ENCODE measurements at places on chromosomes 13 and 19.

DNA sequence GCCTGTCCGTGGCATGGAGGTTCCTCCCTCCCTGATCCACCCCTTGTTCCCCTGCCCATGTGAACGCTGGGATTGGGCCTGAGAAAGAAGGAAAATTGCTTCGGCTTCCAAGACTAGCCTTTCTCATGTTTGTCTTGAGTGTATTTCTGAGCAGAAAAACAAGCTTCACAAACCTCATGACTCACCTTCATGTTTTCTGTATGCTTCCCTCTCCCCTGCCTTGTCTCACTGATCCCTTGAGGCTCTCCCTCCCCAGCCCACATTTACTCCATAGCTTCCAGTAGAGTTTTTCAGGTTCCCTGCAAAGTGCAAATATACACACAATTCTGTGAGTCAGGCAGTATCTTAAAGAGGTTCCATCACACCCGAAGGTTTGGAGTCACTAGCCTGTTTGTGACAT lies 572.4 kb downstream of the UQCRFS1 start:
- no peak for DNase-seq

- DNase-seq: no peak
These were observed 52.8 kb upstream of the ZNF536 start for GRCh38 chr19:30319411-30319810.

DNA sequence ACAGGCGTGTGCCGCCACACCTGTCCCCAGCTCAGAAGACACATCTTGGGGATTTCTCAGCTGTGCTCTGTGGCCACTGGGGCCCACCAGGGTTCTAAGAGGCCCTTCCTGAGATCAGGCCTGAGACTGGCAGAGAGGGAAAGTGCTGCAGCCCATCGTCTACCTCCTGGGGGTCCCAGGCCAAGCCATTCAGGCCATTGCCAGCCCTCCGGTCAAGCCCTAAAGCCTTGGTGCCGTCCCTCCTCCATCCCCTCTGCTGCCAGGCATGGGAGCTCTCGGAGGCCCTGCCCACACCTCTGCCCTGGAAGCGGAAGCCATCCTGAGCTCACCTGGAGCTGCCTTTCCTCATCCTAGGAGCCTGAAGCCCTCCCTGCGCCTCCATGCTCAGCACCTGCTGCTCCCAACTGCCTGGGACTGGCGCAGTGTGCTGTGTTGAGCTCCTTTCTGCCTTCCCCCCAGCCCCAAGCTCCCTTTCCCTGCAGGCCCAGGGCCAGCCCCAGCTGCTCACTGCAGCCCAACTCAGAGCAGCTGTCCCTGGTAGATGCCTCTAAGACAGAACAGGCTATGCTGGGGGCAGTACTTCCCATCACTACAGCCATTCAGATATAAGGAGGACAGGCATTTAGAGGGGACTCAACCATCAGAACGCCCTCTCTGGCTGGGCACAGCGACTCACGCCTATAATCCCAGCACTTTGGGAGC lies 2.9 kb downstream of the SLC7A9 start:
- peak; percentile 33 for DNase-seq

DNA sequence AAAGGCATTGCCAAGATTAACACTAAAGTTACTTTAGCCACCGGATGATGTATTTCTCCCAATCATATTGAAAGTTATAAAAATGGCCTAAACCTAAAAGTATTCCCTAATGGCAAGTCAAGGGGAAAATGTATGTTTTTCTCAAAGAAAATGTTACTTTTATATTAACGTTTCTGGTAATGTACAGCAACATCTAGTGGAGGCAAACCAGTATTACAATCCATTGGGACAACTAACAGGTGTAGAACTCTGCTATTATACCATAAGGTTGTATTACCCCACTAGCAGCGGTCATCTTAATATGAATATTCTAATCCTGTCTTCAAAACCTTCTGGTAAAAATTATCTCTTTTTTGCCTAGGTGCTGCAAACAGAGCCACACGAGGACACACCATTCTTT lies 69.2 kb downstream of the ZNF100 start:
- DNase-seq: no peak

- no peak for DNase-seq
These were observed 328.6 kb downstream of the FGF14 start for GRCh38 chr13:102073251-102073650.

GRCh38 chr19:32219392-32219791 lies 126.0 kb upstream of the ZNF507 start:
- no peak for DNase-seq

DNA sequence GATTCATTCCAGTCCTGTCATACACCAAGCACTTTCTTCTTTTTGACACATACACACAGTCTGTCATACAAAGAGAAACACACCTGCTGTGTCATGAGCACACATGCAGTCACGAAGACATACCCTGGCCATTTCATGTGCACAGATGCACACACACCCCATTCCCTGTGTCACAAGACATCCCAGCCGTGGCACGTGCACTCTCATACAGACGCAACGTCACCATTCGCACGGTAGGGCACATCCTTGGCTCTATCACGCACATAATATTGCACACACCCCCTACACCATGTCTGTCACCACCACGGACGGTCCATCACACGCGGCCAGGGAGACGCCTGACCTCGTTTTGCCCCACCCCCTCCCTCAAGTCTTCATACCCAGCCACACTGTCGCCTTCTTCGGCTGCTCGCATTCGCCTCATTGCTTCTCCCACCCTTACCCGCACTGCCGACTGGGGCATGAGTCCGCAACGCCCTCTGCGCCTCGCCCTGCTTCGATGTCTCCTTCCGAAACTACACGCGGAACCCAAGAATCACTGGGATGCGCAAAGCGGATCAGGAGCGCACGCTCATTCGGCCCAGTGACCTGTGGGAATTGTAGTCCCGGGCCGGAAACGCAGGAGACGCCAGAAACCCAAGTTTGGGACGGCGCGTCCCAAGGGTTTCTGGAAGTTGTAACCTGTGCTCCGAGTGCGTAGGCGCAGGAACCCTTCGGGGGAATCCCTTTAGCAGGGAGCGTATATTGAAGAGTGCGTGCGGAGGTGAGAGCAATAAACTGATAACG lies 6.8 kb upstream of the ZNF283 start:
- no peak for DNase-seq

GRCh38 chr19:6718111-6718740 lies 2.2 kb downstream of the C3 start:
- DNase-seq: no peak

- no peak for DNase-seq
These were observed 160.1 kb downstream of the TEX29 start for GRCh38 chr13:111480503-111480902.

GRCh38 chr13:45361596-45362206 lies 20.7 kb upstream of the TPT1 start:
- DNase-seq: no peak

GRCh38 chr13:49938314-49938713 lies 2.2 kb upstream of the SPRYD7 start:
- DNase-seq: no peak

GRCh38 chr19:31214997-31215396 lies 134.2 kb downstream of the TSHZ3 start:
- no peak for DNase-seq

DNA sequence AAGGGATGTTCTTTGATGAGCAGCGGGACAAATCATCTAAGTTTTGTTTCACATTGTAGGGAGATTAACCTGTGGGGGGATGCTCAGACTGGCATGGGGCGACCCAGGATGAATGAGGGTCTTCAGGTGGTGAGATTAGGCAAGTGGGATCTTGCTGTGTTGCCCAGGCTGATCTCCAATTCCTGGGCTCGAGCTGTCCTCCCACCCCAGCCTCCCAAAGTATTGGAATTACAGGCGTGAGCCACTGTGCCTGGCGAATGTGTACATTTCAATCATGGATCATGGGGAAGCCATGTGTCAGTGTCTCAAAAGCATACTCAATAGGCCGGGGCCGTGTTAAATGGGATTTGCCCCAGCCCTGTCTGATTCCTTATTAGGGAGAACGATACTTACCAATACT lies 8.1 kb downstream of the SLC25A42 start:
- DNase-seq: no peak

- DNase-seq: no peak
These were observed 184.7 kb downstream of the PCCA start for GRCh38 chr13:100273552-100273951.

- no peak for DNase-seq
These were observed 739.4 kb upstream of the GPC6 start for GRCh38 chr13:92487238-92487637.

- DNase-seq: no peak
These were observed 37.1 kb downstream of the ESD start for GRCh38 chr13:46759846-46760245.

- no peak for DNase-seq
These were observed 462.5 kb downstream of the KLF5 start for GRCh38 chr13:73521290-73521624.

DNA sequence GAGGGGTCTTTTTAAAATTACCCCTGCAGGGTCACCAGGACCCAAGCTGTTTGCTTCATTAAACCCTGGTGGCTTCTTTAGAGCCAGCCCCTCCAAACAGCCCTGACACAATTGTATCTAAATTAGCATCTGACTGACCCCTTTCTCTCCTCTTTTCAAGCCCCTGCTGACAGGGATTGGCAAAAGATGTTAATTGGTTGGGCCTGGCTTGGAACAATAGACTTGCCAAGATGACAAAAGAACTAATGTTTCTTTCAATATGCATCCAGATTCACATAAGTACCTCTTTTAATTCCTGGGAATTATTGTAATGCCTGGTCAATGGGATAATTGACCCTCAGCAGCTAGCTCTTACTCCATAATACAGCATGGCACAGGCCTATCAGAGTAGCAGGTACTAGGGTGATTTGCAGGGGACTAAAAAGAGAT lies 140.8 kb downstream of the SHISA2 start:
- no peak for DNase-seq

- DNase-seq: no peak
These were observed 3.1 kb upstream of the DACH1 start for GRCh38 chr13:71870100-71870499.

- no peak for DNase-seq
These were observed 1476.7 kb downstream of the UQCRFS1 start for GRCh38 chr19:27736225-27736624.

GRCh38 chr13:92802776-92803175 lies 423.8 kb upstream of the GPC6 start:
- no peak for DNase-seq

DNA sequence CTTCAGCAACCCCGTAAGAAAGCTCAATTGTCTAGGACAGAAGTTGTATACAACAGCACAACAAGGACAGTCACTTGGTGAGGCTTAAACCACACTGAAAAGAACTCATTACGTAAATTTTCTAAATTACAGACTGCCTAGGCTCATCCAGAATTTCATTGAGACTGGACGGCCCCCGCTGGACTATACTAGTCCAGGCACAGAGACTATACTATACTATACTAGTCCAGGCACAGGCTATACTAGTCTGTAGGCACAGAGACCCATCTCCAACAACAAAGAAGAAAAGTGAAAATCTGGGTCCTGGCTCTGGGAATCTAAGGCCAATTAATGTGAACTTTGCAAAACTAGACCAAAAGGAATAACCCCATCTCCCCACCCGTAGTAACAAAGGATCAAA lies 700 bp downstream of the ZNF816 start:
- DNase-seq: no peak

- DNase-seq: no peak
These were observed 47.9 kb upstream of the MYCBP2 start for GRCh38 chr13:77374786-77375185.

GRCh38 chr13:33611121-33611805 lies 206.7 kb upstream of the RFC3 start:
- no peak for DNase-seq

DNA sequence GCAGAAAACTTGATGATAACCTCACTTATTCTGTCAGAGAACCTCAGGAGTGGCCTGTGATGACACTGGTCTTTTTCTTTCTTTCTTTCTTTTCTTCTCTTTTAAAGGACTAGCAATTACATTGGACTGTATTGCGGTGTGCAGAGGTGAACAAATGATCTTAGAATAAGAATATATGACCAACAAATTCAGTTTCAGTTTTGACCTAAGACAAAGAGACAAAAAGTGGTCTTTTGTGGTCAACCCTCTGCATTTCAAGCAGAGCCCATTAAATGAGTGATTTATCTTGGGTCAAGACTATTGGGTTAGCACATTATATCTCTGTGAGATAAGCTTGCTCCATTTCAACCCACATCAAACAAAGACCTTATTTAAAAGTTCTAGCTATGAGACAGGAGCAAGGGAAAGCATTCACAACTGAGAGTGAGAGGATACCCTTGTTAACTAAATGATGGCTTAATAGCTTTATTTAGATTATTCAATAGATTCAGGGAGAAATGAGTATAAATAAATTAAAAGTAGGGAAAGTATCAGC lies 644.4 kb downstream of the PCDH9 start:
- DNase-seq: no peak

- DNase-seq: no peak
These were observed 982.6 kb upstream of the ATXN8OS start for GRCh38 chr13:69124996-69125395.

DNA sequence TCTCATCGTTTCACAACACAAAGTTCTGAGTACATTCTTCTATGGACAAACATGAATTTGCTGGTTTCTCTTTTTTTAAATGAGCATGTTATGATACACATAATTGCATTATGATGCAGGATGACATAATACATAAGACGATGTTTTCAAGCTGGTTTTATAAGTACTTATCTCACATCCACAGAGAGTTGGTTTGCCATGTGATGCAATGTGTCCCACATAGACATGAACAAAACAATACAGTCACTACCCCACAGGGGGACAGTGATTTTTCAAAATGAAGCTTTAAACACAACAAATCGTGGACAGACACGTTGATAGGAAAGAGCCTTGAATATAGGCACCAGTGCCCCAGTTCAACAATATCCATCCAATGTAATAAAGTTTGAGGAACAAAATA lies 447.1 kb downstream of the KLF12 start:
- no peak for DNase-seq

DNA sequence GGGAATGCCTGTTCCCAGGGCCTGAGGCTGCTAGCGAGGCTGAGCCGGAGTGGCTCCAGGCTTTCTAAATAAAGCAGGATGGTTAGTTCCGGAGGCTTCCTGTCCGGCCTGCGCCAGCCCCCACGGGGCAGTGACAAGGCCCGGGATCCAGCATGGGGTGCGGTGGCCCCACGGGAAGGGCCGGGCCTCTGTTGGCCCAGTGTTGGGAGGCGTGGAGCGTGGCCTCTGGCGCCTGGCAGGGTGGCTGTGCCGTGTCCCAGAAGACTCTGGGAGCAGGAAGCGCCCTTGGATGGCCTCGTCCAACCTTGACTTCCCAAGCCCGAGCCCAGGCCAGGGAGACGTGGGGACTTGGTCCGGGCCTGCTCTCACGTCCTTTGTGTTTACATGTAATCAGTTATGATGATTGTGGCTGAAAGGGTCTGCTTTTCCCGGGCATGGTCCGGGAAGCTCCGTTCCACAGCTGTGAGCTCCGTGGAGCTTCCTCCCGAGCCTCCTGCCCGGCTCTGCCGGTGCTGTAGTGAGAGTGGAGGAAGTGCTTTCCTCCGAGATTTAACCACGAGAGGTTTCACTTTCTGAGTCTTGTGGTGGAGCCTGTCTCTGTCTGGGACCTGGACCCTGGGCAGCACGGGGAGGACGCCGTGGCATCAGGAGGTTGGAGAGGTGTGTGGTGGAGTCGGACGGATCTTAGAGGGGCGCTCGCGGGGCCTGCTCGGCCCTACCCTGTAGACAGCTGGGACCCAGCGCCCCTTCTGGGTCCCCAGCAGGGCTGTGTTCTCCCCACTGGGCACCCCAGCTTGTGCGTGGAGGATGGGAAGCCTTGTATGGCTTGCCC lies 4.6 kb downstream of the GNA11 start:
- no peak for DNase-seq
